Fibroblast of the aortic adventitia (primary cell): ENCODE measurements at places on chromosomes 2 and 18. TPM values are rescaled to one million over a fixed set of nuclear protein-coding genes. Genes with fewer than 3 reads are reported as not detected.
A peak's percentile ranks its signal among the peaks of the same experiment; 100 is the strongest.

DNA sequence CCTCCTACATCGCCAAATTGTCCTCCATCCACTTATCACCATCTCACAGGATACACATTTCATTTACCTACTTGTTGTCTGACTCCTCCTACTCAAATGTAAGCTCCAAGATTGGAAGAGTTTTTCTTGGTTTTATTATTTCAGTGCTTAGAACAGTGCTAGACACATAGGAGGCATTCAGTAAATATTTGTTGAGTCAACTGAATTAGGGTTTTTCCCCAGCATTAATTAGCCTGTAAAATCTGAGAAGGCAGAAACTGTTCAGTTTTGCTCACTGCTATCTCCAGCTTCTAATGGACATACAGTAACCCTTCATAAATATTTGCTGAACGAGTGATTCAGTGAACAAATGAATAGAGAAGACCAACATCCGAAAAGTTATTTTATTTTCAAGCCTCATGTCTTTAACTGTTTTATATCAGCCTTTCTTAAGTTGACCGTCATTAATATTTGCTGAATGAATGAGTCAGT lies 800 bp downstream of the TTC21B start:
- DNase-seq, result peak; percentile 11

The TOGARAM2 gene
- total RNA-seq, result under 0.01 TPM in 1 of 2 replicates, not detected in the other

DNA sequence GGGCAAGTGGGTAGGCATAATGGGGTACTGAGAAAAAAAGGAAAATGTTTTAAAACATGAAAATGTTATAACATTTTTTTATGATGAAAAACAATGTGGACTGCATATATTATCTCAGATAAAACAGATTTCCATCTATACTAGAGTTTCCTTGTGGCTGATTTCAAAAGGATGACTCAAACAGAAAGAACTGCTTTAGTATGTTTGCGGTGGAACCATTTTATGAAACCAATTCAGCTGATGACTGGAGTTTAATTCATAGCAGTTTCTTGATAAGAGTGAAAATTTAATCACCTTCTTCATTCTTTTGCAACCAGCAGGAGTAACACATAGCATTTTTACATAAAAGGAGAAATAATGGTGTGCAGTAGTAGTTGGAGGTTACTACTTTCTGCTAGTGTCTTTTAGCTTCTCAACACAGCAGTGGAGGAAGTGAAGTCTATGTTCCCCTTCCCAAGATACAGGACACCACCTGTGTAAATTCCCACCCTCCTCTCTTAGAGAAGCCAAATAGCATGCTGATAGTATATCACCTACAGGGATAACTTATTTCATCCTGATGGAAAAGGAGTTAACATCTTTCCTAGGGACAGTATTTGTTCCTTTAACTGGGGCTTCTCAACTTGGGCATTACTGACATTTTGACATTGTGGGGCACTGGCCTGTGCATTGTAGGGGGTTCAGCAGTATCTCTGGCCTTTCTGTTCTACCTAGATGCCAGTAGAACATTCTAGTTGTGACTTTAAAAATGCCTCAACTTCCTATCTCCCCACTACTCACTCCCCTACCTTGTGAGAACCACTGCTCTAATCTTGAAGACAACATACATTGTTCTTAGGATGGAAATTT lies 29.9 kb downstream of the PELI1 start:
- DNase-seq, result peak; percentile 90

DNA sequence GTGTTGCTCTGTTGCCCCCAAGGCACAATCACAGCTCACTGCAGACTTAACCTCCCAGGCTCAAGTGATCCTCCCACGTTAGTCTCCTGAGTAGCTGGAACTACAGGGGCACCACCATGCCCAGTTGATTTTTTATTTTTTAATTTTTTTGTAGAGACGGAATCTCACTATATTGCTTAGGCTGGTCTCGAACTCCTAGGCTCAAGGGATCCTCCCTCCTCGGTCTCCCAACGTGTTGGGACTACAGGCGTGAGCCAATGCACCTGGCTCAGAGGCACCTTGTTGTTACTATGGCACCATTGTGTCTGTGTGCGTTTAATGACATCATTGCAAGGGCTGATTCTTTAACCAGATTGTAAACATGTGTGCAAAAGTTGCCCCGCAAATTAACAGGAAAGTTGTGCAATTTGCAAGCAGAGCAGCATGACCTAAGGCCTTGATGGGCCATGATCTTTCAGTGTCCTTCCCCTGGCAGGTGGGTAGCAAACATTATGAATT lies 22.6 kb downstream of the TCF23 start:
- DNase-seq, result no peak

GRCh38 chr18:60585670-60586069 lies 213.1 kb upstream of the MC4R start:
- no peak for DNase-seq

The RIT2 gene
- not detected in 2 replicates for total RNA-seq

DNA sequence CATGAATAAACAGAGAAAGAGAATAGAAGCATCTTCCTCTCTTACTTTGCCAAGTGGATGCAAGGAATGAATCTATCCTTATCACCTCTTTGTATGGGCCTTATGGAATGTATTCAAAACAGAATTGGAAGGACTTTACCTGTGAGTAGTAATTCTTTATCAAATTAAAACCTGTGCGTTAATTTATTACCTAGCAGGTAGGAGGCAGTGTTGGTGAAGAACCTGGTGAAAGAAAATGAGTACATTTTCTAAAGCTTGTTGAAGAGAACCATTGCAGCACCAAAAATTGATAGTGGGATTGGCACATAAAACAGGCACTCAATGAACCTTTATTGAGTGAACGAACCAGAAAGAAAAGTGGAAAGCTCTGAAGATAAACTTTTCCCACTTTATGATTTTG lies 1302.1 kb upstream of the CELF4 start:
- DNase-seq, result no peak

- no peak for DNase-seq
These were observed 39.1 kb downstream of the MRPL35 start for GRCh38 chr2:86238354-86238753.

The USP37 gene
- total RNA-seq, result 14.8 and 16.1 TPM in 2 replicates

DNA sequence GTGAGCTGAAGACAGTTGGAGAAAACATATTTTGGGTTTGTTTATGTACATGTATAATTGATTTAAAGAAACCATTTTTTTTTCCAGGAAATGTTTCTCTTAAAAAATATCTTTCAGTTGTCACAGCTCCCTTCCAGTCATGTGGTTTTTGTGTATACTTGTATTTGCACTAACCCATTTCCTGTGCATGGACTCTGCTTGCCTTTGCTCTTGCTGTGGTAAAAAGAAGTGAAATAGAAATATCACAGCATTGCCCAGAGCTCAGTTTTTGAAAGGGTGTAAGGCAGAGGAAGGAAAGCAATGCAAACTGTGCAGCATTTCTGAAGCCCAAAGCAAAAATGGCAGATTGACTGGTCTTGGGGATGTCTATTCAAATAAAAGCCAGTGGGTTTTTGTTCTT lies 10.4 kb upstream of the DOCK10 start:
- DNase-seq, result no peak

GRCh38 chr2:218880102-218880858 lies at the start of gene WNT10A:
Gene WNT10A (plus strand): TSS chr2:218880852. CDS start chr2:218880996, 144 bp downstream.
- no peak for DNase-seq

GRCh38 chr18:44090453-44090852 lies 590.2 kb upstream of the SETBP1 start:
- no peak for DNase-seq

DNA sequence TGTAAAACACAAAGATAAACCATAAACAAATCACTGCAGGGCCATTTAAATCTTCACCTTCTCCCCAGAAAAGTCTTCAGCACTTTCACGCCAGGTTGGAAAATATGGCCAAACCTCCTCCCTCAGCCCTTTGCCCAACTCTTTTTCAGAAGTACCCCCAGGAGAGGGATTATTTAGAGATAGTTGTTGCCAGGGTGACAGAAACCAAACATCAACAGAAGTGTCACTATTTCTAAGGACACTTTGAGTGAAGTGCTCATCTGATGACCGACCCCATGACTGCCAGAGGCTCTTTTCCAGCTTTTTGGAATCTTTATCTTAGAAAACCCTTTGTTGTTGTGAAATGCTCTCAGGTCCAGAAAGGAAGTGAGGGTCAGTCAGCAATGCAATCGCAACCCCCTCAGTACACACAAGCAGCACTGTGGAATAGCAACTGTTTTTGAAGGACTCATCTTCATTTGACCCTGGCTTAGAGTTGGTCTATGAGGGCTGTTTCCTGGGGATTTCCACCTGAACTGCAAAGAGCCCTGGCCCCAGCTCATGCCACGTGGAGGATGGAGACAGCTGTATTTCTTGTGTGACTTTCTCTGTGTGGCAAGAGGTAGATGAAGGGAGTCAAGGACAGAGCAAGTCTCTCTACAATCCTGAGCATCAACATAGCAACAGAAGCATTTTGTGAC lies 114.0 kb upstream of the STON1 start:
- no peak for DNase-seq

DNA sequence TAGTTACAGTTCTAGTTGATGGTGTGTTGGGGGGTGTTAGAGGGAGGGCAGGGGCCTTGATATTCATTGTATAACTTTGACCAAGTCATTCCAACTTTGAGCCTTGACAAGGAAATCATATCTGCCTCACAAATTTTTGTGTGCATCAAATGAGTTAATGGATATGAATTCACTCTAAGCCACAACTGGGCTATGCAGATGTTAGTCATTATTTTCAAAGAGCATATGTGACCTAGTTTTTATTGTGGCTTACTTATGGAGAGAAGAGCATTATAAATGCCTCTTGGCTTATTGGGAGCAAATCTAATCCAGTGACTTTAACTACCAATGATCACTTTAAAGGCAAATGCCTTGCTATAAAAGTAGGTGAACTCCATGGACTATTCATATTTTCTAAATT lies 250.2 kb downstream of the LPIN1 start:
- DNase-seq, result peak; percentile 22

GRCh38 chr2:226701052-226701451 lies 98.6 kb downstream of the IRS1 start:
- peak; percentile 81 for DNase-seq

The BMP10 gene
- not detected in 2 replicates for total RNA-seq

DNA sequence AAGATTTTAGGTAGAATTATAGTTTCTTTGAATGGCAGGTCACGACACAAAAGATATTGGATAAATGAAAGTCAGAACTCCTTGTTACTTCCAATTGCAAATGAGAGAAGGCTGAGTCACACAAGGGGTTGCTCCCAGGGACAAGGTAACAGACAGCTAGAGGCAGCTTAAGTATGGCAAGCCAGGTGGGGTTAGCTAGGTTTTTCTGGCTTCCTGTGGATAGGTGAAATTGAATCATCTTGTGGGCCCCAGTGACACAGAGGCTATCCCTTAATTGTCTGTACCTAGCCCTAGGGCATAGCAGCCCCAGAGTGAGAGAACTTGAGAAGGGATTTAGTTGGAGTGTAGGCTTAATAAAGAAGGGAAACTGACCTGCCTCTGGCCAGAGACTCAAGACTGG lies 407.7 kb upstream of the SLC8A1 start:
- DNase-seq, result no peak

DNA sequence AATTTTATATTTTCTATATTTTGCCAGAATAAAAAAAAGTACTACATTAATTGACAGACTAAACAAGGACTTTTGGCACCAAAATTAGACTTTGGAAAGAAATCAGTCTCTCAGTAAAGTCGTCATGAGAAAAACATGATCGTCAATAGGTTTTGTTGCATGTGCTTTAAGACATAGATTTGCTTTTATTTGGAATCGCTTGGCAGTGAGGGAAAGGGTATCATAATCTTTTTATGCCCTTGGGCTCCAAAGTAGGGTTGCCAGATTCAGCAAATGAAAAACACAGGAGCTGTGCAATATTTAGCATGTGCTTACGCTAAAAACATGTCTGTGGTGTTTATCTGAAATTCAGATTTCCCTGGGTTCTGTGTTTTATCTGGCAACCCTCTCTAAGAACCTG lies 177.6 kb downstream of the LAMA1 start:
- DNase-seq, result no peak

DNA sequence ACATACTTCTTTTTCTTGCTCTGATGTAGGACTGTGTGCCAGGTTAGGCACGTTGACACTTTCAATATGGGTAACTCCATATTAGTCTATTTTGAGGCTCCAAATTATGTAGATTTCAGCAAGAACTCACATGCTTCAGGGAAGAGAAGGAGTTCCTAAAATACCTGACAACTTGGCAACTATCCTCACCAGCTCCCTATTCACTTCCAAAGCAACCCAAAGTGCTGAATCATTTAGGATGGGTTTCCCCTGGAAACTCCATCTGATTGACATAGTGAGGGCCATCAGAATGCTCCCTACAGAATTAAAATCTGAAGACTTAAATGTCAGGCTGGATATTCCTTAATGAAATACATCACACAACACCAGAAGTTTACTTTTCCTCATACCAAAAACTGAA lies 32.5 kb upstream of the NFU1 start:
- DNase-seq, result peak; percentile 27

DNA sequence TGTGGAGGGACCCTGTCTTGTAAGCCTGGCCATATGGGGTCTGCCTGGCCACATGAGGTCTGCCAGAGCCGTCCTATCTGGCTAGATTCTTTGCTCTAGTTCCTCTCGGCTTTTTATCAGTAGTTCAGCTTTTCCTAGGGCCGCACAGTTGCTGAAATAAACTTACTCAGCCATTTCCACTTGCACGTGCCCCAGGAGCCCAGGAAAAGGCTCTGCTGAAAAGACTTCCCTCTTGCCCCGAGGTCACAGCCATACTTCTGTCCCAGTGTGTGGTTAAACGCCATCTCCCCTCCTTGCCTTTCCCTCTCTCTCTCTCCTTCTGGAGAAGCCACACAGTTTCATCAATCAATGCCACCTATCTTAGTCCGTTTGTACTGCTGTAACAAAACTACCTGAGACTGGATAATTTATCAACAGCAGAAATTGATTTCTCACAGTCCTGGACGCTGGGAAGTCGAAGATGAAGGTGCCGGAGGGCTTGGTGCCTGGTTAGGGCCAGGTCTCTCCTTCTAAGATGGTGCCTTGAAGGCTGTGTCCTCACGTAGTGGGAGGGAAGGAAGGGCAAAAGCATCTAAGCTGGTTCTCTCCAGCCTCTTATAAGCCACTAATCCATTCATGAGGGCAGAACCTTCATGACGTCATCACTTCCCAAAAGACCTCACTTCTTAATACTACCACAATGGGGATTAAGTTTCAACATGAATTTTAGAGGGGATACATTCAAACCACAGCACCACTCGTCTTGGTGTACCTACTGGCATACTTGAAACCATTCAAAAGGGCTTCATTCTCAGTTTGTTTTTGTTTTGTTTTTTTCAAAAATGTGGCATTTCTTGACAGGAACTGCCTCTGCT lies 11.2 kb upstream of the GALM start:
- no peak for DNase-seq

The DTNA gene
- total RNA-seq, result 22.0 and 34.3 TPM in 2 replicates

DNA sequence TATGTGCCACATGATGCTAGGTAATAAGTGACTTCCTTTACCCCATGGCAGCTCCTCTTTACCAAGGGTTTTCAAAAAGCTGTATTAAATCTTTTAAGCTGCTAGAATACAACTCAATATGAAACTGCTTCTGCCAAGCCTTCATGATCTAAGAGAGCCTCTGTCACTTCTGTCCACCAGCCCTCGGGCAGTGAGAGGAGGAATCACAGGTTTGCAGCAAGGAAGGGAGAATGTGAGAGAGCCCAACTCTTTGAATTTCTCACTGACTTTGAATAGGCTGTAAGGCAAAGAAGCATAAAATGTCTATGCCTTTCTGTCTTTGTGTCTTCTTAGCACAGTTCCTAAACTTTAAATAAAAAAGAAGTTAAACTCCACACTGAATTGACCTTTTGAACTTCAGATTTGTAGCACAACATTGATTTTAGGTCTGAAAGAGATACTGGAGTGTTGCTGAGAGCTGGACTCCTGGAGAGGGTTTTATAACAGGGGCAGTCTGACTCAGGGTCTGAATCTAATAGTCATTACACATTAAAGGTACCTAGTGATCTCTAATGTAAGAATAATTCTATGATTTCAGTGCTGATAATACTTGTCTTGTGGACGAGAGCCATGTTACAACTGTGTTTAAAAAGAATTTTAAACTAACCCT lies 48.1 kb upstream of the SATB2 start:
- no peak for DNase-seq
